ENCODE measurements at places on chromosomes 2 and 18. TPM values are rescaled to one million over a fixed set of nuclear protein-coding genes. Genes with fewer than 3 reads are reported as not detected.

- no peaks in the 10 kb centered on the region for H3K36me3 ChIP-seq
- H3K27ac ChIP-seq = peak overlapping the region; percentile 28
- no peaks in the 10 kb centered on the region for H3K27me3 ChIP-seq
- peaks cover 26% of the 10 kb centered on the region for H3K4me1 ChIP-seq
- DNase-seq = no peak
These were observed 33.7 kb downstream of the KLF7 start for GRCh38 chr2:207132019-207132418.

DNA sequence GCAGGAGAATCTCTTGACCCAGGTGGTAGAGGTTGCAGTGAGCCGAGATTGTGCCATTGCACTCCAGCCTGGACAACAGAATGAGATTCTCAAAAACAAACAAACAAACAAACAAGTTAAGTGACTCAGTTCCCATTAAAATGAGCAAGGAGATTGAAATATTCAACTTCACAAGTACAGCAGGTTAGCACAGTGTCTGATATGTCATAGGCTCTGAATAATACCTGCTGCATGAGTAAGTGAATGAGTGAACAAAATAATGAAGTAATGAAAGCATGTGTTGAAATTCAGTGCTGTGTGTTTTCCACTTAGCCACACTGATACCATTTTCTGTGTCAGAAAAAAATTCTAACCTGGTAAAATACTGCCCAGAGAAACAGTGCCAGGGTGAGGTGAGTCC, 41.9 kb upstream of the SETBP1 start:
- no peaks in the 10 kb centered on the region for H3K27me3 ChIP-seq
- H3K4me1 ChIP-seq = no peaks in the 10 kb centered on the region
- no peak overlapping the region for H3K4me3 ChIP-seq
- DNase-seq = no peak

DNA sequence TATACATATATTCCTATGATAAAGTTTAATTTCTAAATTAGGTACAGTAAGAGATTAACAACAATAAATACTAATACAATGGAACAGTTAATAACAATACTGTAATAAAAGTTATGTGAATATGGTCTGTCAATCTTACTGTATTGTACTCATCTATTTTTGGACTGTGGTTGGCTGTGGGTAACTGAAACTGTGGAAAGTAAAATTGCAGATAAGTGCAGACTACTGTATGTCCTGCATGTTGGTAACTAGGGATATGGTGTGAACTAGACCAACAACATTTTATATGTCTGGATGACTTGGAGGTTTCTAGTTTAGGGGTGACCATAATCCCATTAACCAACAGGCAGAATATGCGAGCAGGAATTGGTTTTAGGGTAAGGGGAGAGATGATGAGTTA, 23.3 kb downstream of the PHLPP1 start:
- H3K36me3 ChIP-seq = no peaks in the 10 kb centered on the region
- H3K27ac ChIP-seq = no peak overlapping the region
- no peaks in the 10 kb centered on the region for H3K27me3 ChIP-seq
- H3K4me3 ChIP-seq = no peak overlapping the region
- DNase-seq = no peak
- H3K4me1 ChIP-seq = peaks cover 29% of the 10 kb centered on the region

- H3K27ac ChIP-seq = no peak overlapping the region
- no peak for DNase-seq
- no peaks in the 10 kb centered on the region for H3K27me3 ChIP-seq
- H3K4me3 ChIP-seq = no peak overlapping the region
- no peaks in the 10 kb centered on the region for H3K36me3 ChIP-seq
These were observed 173.8 kb upstream of the TMEM200C start for GRCh38 chr18:6069103-6069502.

- H3K27me3 ChIP-seq = no peaks in the 10 kb centered on the region
- no peaks in the 10 kb centered on the region for H3K36me3 ChIP-seq
- H3K27ac ChIP-seq = no peak overlapping the region
- no peak overlapping the region for H3K4me3 ChIP-seq
- no peaks in the 10 kb centered on the region for H3K4me1 ChIP-seq
- DNase-seq = no peak
These were observed 313.8 kb downstream of the RIT2 start for GRCh38 chr18:42801706-42802105.

DNA sequence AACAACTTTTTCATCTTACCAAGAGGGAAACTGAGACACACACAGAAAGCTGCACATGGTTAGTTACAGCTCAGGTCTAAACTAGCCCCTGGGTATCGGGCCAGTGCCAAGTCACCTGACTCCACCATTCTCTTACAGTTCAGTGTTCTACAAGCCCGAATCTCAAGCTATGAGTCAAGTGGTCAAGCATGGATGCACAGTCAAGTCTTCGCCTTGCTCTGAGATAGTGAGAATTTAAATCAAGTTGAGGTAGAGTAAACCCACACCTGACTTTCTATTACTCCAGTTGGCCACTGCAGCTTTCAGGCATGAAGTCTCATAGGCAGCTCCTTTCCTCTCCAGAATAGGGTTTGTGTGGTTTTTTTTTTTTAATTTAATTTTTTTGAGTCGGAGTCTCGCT, 34.5 kb upstream of the ARL5A start:
- no peaks in the 10 kb centered on the region for H3K36me3 ChIP-seq
- no peak for DNase-seq
- no peak overlapping the region for H3K4me3 ChIP-seq
- no peaks in the 10 kb centered on the region for H3K4me1 ChIP-seq
- peaks cover 7% of the 10 kb centered on the region for H3K27me3 ChIP-seq

DNA sequence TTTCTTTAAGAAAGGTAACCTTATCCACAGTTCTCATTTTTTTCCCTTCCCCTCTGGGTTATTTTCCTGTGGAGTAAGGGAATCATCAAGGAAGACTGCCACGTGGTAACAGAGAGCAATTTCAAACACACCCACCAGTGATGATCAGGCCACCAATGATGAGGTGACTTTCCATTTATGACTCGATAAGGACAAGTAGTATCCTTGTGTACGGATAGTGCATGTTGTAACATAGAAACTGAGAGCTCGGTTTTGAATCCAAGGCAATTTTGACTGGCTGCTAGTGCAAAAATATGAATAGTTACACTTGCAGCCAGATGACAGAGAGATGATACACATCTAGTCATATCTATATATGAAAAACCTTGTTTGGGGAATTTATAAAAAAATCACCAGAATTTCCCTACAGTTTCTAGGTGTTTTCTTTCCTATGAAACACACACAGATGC, 143.6 kb upstream of the TCF4 start:
- no peak for DNase-seq
- no peaks in the 10 kb centered on the region for H3K36me3 ChIP-seq

DNA sequence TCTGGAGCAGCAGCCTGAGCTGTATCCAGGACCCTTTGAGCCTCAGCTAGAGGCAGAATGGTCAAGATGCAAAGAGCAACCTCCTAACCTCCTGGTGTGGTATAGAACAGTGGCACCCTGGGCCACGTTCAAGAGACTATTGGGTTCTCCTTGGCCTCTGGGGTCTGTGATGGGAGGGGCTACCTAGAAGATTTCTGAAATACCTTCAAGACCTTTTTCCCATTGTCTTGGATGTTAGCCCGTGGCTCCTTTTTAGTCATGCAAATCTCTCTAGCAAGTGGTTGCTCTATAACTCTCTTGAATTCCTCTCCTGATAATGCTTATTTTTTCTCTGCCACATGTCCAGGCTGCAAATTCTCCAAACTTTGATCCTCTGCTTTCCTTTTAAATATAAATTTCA, 106.3 kb upstream of the SULT1C3 start:
- no peak overlapping the region for H3K27ac ChIP-seq
- no peaks in the 10 kb centered on the region for H3K27me3 ChIP-seq
- DNase-seq = no peak

The MC5R gene
- total RNA-seq = not detected

The DSEL gene
- total RNA-seq = 2.0 TPM

The RUFY4 gene
- not detected for total RNA-seq

The CHRND gene
- total RNA-seq = not detected

All from transverse colon (tissue), 4 donors.